ENCODE measurements at places on chromosomes 4 and X. TPM values are rescaled to one million over a fixed set of nuclear protein-coding genes. Genes with fewer than 3 reads are reported as not detected.

HSFX4 gene
- total RNA-seq, result not detected

GLRB gene
- total RNA-seq, result 9.7 TPM

TLL1 gene
- total RNA-seq, result under 0.01 TPM

F8A1 gene
- 8.4 TPM for total RNA-seq

CT45A2 gene
- not detected for total RNA-seq

DCAF12L1 gene
- not detected for total RNA-seq

IKBKG gene
- 28.9 TPM for total RNA-seq

PPP4R3C gene
- not detected for total RNA-seq

MAGEE2 gene
- not detected for total RNA-seq

SLC2A9 gene
- 2.8 TPM for total RNA-seq

PNMA6A gene
- 2.3 TPM for total RNA-seq

PDGFC gene
- 62.8 TPM for total RNA-seq

AFF2 gene
- not detected for total RNA-seq

ANOS1 gene
- total RNA-seq, result 1.4 TPM

DGAT2L6 gene
- not detected for total RNA-seq

MTCP1 gene
- 0.86 TPM for total RNA-seq

Data from myometrial cell (primary cell).